COLO829 (cell line): ENCODE measurements at places on chromosomes 2 and 18.

GRCh38 chr2:181575024-181575649, 81.8 kb downstream of the CERKL start:
- DNase-seq = no peak

- DNase-seq = peak; percentile 92
Observed at GRCh38 chr2:66432801-66433694, 1.9 kb upstream of the MEIS1 start.

GRCh38 chr2:120437604-120438000, 91.7 kb downstream of the INHBB start:
- DNase-seq = no peak

GRCh38 chr2:223300326-223300725, 248.3 kb downstream of the KCNE4 start:
- no peak for DNase-seq

DNA sequence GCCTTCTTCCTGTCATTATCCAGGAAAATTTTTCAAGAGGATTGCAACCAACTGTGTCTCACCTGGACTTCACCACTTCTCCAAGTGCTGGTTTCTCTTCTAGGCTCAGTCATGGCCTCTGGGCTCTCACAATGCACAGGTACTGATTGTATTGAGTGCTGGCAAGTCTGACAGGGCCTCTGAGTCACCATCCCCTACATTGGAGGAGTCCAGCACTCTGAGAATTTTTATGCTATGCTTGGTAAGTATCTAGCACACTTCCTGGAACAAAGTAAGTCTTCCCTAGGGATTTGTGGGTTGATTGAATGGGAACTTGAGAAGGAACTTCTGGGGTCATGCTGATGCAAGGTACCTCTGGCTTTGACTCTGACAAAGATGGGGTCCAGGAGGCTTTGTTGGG, 147.2 kb upstream of the CELF4 start:
- DNase-seq = no peak

DNA sequence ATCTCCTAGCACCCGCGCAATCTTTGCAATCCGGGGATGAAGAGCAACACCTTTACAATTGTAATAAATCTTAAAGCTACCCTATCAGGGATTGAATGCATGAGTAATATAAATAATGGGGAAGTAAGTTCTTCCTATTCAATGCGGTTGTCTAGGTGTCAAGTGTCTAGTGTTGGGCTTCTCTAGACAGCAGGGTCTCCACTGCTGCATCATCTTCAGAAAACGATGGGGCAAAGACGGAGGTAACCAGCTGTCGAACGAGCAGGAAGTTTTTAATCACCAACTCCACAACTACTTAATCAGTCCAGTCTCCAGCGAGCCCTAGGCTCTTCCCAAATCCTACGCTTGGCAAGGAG, 573 bp downstream of the STAM2 start:
- DNase-seq = no peak
